ENCODE measurements at places on chromosomes 3 and 15.

GRCh38 chr15:58264053-58264971 is 126.1 kb downstream of the AQP9 start:
- DNase-seq, result no peak

DNA sequence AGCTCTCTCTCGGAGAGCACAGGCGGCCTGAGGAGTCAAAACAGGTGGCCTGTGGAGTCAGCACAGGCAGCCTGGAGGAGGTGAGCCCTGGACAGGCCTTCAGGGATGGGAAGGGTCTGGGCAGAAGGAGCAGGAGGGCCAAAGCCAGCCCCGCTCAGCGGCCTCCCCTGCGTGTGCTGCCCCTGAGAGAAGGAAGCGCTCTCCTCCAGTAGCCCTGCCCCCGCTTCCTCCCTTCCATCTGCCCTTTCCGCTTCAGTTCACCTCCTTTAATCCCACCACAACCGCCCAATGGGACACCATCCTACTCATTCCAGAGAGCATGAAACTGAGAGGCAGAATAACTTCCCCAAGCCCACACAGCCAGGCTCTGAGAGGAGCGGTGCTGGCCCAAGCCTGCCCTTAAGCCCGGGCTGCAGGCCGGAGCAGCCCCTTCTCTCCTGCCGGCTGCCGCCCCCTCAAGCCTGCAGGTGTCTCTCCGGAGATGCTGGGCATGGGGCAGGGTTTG is 3.2 kb upstream of the NR2E3 start:
- DNase-seq, result no peak

DNA sequence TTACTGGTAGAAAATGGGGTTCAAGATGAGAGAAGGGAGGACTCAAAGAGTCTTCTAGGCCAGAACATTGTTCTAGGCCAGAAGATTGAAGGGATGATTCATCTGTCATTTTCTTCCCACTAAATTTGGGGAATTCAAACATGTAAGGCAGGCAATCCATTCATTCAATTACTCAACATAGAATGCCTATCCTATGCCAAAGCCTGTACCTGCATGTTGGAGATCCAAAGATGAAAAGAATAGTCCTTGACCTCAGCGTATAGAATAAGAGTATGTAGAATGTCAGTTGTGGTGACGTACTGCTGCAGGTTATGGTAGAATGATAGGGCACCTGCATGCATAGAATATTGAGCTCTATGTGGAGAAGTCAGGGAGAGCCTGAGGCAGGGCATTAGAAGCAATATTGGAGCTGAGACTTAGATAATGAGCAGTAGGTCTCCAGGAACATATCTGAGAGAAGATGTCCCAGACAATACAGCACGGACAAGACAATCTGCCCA is 49.7 kb downstream of the STAC start:
- no peak for DNase-seq

DNA sequence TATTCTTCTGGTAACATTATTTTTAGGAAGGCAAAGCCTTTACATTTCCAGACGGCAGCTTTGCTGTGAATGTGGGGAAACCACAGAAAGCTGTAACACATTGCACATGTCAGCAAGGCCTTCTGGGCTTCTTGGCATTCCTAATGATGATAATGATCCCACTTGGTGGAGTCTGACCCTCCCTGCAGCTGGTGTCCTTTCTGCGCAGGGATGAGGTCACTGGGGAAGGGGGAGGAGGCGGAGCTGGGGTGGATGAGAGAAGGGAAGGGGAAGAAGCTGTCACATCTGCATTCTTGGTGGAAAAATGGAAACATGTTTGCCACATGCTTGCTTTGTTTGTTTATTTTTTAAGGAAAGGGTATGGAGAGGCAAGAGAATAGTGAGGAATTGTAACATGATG is 68.6 kb downstream of the FILIP1L start:
- DNase-seq, result peak; percentile 51

GRCh38 chr3:117122609-117123008 is 413.0 kb downstream of the TUSC7 start:
- DNase-seq, result no peak

- DNase-seq, result no peak
Measured at GRCh38 chr3:72231439-72232196, 446.7 kb upstream of the PROK2 start.

DNA sequence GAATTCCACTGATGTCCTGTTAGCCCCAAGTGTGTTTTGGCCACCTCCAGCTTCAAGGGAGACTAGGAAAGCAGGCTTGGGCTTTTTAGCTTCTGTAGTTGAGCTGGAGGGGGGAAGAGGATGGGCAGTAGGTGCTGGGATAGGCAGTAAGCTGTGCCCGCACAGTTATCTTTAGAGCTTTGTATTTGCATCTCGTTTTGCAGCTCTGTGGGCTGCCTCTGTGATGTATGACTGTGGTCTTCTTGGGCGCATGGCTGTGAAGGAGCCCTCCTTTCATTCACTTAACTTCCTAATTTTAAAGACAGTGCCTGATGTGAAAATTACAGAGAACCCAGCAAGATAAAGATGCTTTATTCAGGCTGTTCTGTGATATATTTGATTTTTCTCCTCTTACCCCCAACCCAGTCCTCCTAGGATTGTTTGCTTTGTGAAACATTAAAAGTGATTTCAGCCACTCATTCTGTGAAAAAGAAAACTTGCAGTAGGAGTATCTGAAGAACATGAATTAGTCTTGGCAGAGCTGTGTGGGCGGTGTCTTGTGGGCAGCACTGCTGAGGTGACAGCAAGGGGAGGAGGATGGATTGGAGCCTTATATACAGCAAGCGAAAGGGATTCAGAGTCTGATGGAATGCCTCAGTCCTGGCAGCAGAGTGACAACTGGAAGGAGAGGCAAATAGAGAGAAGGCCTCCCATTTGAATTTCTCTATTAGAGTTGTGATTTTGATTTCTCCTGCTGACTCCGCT is 74.3 kb downstream of the LARS2 start:
- peak; percentile 28 for DNase-seq

- no peak for DNase-seq
Measured at GRCh38 chr3:188026191-188026968, 127.6 kb upstream of the LPP start.

DNA sequence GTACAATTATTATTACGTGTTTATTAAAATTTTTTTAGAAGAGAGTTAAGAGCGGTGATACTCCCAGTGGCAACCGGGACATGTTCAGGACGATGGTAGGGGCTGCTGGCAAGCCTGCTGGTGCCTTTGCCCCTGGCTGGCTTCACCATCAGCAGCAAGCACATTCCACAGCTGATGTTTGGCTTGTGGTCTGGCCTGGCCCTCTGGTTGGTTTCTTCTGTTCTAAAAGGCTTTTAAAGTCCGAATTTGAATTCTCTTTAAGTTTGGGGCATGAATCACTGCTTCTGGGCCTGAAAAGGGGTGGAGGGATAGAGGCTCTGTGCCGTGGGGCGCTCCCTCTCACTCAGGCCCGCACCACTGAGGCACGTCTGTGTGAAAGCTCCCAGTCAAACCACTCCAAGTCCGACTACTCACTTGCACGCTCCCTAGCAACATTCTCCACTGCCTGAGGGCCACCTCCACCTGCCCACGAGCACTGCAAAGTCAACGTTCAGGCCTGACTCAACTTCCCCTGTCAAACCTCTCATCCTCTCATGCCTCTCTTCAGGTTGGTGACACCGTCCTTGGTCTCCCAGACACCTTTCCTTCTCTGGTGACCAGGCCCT is 10.1 kb downstream of the ITGA11 start:
- DNase-seq, result no peak

GRCh38 chr3:30527720-30528119 is 78.7 kb upstream of the TGFBR2 start:
- no peak for DNase-seq

GRCh38 chr3:115099134-115099985 is 47.7 kb downstream of the ZBTB20 start:
- DNase-seq, result no peak

DNA sequence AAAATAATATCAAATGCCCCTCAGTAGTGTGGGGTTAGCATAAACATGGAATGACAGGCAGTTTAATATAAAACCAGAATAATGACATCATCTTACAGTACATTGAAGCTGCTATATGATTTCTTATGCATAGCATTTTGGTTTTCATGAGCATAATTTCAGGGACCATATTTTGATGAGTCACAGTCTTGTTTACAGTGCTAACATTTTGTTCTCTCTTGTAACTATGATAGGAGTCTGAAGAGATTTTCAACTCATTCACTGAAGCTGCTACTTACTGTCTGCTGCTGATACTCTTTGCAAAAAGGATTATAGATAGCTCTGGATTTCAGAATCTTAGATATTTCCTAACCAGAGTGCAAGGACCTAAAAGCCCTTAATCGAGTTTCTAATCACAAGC is 92.6 kb upstream of the CCDC54 start:
- no peak for DNase-seq

- no peak for DNase-seq
Measured at GRCh38 chr3:48532977-48533337, 23.6 kb downstream of the PFKFB4 start.

- no peak for DNase-seq
Measured at GRCh38 chr3:193835414-193835813, 242.4 kb downstream of the OPA1 start.

GRCh38 chr3:33030802-33031201 is 66.1 kb downstream of the GLB1 start:
- DNase-seq, result no peak

- peak; percentile 48 for DNase-seq
Measured at GRCh38 chr3:23819599-23820360, 14.0 kb downstream of the UBE2E1 start.

- no peak for DNase-seq
Measured at GRCh38 chr3:65314916-65315315, 627.1 kb upstream of the ADAMTS9 start.

DNA sequence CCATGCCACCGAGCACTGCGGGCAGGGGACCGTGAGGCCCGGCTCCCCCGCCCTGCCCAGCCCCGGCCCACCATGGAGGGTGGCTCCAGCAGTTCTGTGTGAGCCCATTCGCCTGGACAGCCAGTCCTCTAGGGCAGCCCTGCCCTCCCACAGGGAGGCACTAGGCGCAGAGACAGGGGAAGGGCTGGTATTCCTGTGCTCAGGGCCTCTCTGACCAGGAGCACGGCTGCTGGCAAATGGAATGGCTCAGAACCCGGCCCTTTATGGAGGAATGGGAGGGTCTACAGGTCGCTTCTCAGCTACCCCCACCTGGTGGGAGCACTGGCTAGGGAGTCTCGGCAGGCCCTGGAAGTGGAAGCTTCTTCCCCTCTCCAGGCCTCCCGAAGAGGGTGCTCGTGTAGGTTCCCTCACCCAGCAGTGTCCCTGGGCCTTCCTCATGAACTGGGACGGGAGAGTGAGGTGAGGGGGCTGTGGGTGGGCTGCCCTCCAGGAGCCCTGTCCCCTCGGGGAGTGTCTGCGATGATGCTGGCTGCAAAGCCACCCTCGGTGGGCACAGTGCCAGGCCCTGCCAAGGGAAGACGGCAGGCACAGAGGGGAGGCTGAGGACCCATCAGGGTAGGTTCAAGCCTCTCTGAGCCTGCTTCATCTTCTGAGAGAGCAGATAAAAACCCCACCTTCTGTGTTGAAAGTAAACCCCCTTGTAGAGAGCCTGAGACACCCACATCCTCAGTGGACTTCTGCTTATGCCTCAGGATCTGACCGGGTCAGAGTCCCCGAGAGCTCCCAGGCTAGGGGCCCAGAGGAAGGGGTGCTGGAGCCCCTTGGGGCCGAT is 1.5 kb downstream of the MELTF start:
- peak; percentile 20 for DNase-seq

DNA sequence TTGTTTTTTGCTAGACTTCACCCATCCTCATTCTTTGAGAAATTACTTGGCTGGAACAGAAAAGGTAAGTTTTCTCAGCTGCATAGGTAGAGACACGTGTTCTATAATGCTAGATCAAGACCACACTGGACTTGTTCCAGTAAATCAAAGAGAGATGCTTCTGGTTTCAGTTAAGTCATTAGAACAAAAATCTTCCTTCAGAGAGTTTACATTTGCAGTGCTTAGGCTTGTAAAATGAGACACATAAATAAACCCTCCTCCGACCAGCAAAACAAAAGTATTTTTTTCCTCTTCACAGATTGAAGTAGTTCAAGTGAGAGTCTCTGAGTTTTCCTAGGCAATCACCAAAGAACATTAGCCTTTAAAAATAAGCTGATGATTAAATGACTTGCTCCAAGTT is 87.3 kb upstream of the PROK2 start:
- DNase-seq, result no peak

GRCh38 chr3:180612364-180612763 is 10.4 kb downstream of the TTC14 start:
- DNase-seq, result no peak

DNA sequence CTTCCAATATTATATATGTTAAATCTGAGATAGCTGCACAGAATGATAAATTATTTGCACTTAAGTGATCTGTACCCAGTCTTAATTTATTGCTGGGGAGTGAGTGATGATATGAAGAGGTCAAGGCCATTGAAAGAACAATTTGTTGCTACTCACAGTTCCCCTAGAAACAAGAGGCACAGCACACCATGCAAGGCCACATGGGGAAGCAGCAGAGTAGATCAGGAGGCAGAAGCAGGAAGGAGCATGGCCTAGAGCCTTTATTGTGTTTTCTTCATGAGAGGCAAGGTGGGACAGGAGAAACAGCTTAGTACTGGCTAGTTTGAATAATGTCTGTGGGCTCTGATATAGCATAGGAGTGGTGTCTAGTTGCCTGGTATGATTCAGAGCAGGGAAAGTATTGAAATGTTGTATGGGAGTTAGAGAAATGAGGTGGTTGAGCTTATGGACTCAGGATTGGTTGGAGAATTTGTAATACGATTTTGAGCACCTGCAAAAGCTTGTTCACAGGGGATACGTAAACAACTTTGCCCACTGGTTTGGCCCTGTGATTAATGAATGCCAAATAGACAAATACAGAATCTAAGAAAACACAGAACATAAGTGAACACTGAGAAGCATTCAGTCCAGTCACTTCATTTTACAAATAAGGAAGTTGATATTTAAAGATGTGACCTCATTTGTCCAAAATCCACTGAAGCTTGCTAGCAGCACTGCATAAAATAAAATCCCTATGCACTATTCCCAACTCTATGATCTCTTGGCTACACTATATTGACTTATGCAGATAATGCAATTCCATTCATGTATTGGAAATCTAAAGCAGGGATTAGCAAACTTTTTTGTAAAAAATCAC is 71.7 kb downstream of the TMCO5A start:
- DNase-seq, result peak; percentile 73

DNA sequence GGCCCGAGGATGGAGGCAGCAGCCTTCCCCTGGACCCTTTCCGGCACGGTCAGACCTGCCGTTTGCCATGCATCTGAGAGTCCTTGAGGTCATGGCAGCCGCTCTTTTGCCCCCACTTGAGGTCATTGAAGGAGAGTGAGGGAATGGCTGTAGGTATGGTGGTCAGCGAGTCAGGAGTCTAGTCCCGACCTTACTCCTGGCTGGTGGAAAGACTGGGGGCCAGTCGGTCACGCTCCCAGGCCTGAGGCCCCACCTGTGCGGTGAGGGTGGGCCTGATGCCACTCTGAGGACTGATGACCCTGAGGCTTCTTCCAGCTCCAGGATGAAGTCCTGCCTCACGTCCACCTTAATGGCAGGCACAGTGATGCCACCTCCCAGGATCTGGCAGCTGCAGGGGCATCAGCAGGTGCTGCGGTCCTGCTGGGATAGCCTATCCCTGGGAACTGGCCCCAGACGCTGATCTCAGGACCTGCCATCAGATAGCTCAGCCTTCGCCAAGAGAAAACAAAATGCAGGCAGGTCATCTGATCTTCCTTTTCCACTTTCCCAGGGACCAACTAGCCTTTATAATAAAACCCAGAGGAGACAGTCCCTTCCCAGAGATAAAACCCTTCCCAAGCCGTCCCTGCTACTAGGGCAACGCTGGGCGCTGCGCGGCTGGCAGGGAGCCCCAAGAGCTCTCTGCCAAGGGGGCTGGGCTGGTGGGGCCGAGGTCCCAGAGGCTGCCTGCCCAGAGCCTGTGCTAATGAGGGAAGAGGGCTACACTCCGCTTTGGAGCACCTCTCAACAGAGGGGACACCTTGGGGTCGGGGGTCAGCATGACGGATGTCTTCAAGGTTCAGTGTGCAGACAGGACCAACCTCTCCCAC is 42.2 kb downstream of the TM2D3 start:
- no peak for DNase-seq

All from inflammatory macrophage treated with lipopolysaccharide for 1 hour (primary cell).